ENCODE measurements at places on chromosomes 4 and X. TPM values are rescaled to one million over a fixed set of nuclear protein-coding genes. Genes with fewer than 3 reads are reported as not detected.

ETDA gene
- total RNA-seq = not detected

PRKG2 gene
- 0.86 TPM for total RNA-seq

MAGEA8 gene
- total RNA-seq = not detected

PDCL2 gene
- not detected for total RNA-seq

DNA sequence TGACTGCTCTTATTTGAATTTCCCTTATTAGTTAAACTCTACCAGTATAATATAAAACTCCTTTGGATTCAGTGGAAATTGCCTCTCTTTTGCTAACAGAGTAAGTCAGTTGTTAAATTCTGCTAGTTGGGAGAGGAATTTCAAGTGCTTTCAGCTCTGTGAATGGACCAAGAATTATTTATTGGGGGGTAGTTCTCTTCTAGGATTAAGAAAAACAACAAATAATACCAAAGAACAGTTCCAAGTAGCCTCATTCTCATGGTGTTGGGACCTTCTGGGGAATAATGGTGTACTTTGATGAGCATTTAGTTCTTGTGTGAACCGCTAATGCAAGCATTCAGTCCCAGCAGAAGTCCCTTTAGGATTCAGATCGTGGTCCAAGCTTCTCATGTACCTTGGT lies 11.6 kb downstream of the SPARCL1 start:
- no peak overlapping the region for H3K4me3 ChIP-seq
- no peaks in the 10 kb centered on the region for H3K36me3 ChIP-seq
- H3K27me3 ChIP-seq = no peaks in the 10 kb centered on the region

DNA sequence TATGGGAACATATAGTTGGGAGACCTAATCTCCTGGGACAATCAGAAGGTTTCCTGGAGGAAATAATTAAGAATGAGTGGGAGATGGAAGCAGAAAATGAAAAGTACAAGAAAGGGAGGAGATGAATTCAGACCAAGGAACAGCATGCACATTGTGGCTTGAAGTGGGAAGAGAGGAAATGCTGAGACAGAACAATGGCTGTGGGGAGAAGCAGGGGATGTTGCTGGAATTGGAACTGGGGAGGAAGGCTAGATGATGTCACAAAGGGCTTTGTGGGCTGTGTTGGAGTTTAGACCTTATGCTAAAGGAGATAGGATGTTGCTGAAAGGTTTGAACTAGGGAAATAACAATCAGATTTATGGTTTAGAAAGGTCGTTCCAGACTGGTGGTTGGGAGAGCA lies 119.5 kb upstream of the DIPK2B start:
- no peaks in the 10 kb centered on the region for H3K36me3 ChIP-seq
- no peak overlapping the region for H3K27ac ChIP-seq
- no peaks in the 10 kb centered on the region for H3K27me3 ChIP-seq
- H3K4me1 ChIP-seq = no peaks in the 10 kb centered on the region

GPRASP2 gene
- total RNA-seq = 0.59 TPM

DNA sequence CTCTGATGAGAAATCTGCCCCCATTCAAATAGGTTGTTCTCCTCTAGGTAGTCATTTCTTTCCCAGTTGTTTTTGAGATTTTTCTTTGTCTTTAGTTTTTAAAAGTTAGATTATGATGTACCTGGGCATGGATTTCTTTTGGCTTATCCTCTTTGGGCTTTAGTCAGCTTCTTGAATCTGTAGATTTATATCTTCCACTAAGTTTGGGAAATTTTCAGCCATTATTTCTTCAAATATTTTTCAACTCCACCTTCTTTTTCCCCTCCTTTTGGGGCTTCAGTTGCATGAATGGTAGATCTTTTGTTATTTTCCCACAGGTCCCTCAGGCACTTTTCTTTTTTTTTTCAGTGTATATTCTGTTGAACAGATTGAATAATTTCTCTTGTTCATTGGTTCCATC lies 77.3 kb downstream of the JADE3 start:
- peaks cover 27% of the 10 kb centered on the region for H3K36me3 ChIP-seq
- H3K4me3 ChIP-seq = no peak overlapping the region
- H3K27ac ChIP-seq = no peak overlapping the region
- no peaks in the 10 kb centered on the region for H3K27me3 ChIP-seq
- H3K4me1 ChIP-seq = no peaks in the 10 kb centered on the region
- no peak for DNase-seq

GRCh38 chr4:151436093-151436518 lies 27.1 kb downstream of the FHIP1A start:
- no peaks in the 10 kb centered on the region for H3K4me1 ChIP-seq
- H3K27me3 ChIP-seq = no peaks in the 10 kb centered on the region
- no peaks in the 10 kb centered on the region for H3K36me3 ChIP-seq
- DNase-seq = no peak
- no peak overlapping the region for H3K27ac ChIP-seq
- H3K4me3 ChIP-seq = no peak overlapping the region

TNIP2 gene
- 47.6 TPM for total RNA-seq

DNA sequence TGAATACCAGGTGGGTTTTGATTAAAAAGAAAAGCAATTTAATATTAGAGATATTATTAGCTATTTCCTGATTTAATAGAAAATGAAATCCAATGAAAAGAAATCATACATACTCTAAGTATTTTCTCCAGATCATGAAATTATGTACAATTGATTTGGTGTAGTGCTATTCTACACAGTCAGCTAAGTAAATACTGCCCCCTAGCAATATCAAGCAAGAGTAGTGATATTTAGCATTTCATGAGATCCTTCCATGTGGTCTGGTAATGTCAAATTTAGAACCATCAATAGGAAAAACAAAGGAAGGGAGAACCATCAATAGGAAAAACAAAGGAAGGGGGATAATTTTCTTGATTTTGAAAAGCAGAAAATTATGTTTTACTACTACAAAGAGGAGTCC lies 114.6 kb downstream of the TBCK start:
- H3K4me1 ChIP-seq = no peaks in the 10 kb centered on the region
- no peak overlapping the region for H3K4me3 ChIP-seq
- H3K27me3 ChIP-seq = no peaks in the 10 kb centered on the region
- H3K36me3 ChIP-seq = no peaks in the 10 kb centered on the region

DNA sequence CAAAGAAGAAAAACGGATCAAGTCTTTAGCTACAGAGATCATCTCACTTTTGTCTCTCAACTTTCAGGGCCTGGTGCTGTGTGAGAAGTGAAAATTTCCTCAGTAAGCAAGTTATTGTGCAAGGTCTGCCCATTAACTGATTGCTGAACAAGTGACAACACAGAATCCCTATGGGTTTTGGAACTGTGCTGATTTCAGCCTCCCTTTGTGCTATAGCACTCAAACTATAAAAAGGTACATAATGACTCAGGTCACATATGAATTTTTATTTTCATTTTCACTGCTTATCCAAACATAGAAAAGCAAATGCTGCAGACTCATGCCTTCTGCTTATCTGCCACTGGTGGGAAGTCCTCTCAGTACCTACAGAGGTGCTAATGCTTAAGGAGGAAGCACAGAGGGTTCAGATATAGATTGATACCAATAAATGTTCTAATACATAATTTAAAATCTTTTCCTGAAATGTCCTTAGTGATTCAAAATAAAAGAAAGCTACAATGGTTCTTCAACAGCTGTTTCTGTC lies 576.2 kb upstream of the CT83 start:
- H3K27ac ChIP-seq = no peak overlapping the region
- H3K27me3 ChIP-seq = no peaks in the 10 kb centered on the region
- no peaks in the 10 kb centered on the region for H3K4me1 ChIP-seq
- DNase-seq = no peak
- H3K4me3 ChIP-seq = no peak overlapping the region
- no peaks in the 10 kb centered on the region for H3K36me3 ChIP-seq

DNA sequence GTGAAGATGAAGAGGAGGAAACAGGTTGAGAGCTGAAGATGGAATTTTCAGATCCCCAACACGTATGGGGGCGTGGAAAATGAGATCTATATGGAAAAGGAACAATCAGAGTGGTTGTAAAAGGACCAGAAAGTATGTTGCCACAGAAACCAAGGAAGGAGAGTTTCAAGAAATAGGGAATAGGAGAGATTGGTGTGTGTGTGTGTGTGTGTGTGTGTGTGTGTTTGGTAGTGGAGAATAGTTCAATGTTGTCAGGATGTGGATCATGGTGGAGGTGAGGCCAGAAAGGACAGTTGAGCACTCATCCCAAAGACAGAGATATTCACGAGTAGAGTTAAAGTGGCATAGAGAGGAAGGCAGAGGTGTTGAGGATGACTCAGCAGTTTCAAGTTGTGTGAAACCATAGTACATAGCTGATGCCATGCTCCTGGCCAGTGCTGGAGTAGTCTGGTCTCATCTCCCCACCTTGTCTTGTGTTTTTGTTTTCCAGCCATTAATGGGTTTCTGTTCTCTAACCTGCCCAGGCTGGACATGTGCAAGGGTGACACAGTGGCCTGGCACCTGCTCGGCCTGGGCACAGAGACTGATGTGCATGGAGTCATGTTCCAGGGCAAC lies 36.1 kb downstream of the HEPH start:
- no peaks in the 10 kb centered on the region for H3K4me1 ChIP-seq
- no peak overlapping the region for H3K27ac ChIP-seq

- H3K4me3 ChIP-seq = no peak overlapping the region
- no peak overlapping the region for H3K27ac ChIP-seq
- no peaks in the 10 kb centered on the region for H3K4me1 ChIP-seq
- DNase-seq = no peak
Measured at GRCh38 chrX:38668771-38669170, 107.4 kb downstream of the TSPAN7 start.

- DNase-seq = no peak
- no peaks in the 10 kb centered on the region for H3K36me3 ChIP-seq
- no peak overlapping the region for H3K4me3 ChIP-seq
- no peak overlapping the region for H3K27ac ChIP-seq
Measured at GRCh38 chrX:53440101-53440500, 5.9 kb upstream of the HSD17B10 start.

GRCh38 chrX:139844163-139844562 lies 88.7 kb downstream of the ATP11C start:
- peak; percentile 4 for DNase-seq
- no peaks in the 10 kb centered on the region for H3K36me3 ChIP-seq
- H3K4me1 ChIP-seq = peaks cover 14% of the 10 kb centered on the region

FREM3 gene
- total RNA-seq = not detected

FBXL5 gene
- 41.0 TPM for total RNA-seq

DNA sequence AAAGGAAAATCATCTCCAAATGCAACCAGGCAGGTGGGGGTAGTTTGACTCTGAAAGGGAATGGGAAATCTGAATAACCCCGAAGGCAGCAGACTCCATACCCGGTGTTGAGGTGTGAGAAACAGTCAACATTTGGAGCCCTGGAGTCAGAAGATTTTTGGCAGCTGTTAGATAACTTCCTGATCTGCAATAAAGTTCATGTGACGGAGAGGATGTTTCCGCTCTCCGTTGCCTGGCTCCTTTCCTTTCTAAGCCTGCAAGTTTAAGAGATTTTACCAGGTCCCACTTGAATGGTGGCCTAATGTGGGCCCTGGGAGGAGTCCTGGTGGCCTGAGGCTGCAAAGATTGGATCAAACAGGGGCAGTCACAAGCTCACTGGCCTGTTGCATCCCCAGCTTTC lies 27.7 kb downstream of the HAND2 start:
- H3K4me1 ChIP-seq = peaks cover 43% of the 10 kb centered on the region
- no peak for DNase-seq
- H3K27ac ChIP-seq = no peak overlapping the region
- H3K36me3 ChIP-seq = no peaks in the 10 kb centered on the region
- H3K4me3 ChIP-seq = no peak overlapping the region
- peaks cover 86% of the 10 kb centered on the region for H3K27me3 ChIP-seq

DNA sequence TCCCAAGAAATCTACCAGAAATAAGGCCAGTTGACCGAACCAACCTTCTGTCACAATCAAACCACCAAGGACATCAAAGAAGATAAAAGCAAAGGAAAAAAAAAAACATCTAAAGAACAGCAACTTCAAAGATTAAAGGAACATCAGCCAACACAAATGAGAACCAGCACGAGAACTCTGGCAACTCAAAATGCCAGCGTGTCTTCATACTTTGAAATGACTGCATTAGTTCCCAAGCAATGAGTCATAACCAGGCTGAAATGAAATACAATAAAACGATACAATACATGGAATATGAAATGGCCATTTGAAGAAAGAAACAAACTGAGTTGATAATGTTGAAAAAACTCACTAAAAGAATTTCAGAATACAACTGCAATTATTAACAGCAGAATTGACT lies 611.6 kb upstream of the GRIA3 start:
- DNase-seq = no peak
- H3K36me3 ChIP-seq = no peaks in the 10 kb centered on the region
- no peaks in the 10 kb centered on the region for H3K27me3 ChIP-seq
- H3K4me1 ChIP-seq = no peaks in the 10 kb centered on the region
- H3K4me3 ChIP-seq = no peak overlapping the region

AGTR2 gene
- not detected for total RNA-seq

- H3K4me1 ChIP-seq = no peaks in the 10 kb centered on the region
- DNase-seq = no peak
- no peaks in the 10 kb centered on the region for H3K36me3 ChIP-seq
- H3K27me3 ChIP-seq = no peaks in the 10 kb centered on the region
- H3K4me3 ChIP-seq = no peak overlapping the region
- no peak overlapping the region for H3K27ac ChIP-seq
Measured at GRCh38 chr4:108244606-108245005, 75.9 kb upstream of the LEF1 start.

DNA sequence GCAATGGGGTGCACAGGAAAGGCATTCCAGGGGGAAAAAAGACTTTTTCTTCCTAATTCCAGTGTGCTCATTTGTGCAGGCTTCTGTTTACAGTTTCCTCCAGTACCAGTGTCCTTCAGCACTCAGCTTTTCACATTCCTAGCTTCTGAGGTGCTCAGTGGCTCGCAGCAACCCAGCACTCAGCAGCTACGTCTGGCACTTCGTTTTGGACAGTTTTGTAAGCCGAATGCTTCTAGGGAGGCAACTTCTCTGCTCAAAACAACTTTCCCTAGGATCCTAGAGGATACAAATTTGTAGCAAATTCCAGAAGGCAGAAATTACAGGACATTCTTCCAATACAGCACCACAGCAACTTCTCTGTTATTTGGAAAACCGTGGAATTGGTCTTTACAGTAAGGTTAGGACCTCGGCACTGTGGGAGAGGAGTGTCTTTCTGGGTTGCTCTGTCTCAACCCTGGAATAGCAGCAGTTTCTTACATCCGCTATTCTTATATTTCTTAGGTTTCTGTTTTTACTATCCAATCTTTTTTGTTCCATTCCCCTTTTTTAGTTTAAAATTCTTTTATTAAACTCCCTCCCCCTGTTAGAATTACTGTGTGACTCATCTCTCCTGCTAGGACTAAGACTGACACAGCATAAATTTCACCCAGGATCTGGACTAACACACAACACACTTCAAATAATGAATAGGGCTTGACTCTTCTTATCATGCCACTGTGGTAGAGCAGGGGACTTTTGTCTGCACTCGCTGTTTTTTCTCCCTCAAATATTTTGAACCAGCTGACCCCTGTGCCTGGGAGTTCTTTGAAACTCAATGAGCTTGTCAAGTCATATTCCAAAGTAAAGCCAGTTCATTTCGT lies 1314.7 kb downstream of the FSTL5 start:
- DNase-seq = no peak
- no peak overlapping the region for H3K4me3 ChIP-seq
- no peaks in the 10 kb centered on the region for H3K27me3 ChIP-seq
- H3K4me1 ChIP-seq = no peaks in the 10 kb centered on the region
- H3K27ac ChIP-seq = no peak overlapping the region
- no peaks in the 10 kb centered on the region for H3K36me3 ChIP-seq

- no peaks in the 10 kb centered on the region for H3K4me1 ChIP-seq
- DNase-seq = no peak
Measured at GRCh38 chr4:38610966-38611431, 53.0 kb upstream of the KLF3 start.
